Stromal cell of bone marrow (primary cell): ENCODE measurements at places on chromosomes 1 and 21.

DNA sequence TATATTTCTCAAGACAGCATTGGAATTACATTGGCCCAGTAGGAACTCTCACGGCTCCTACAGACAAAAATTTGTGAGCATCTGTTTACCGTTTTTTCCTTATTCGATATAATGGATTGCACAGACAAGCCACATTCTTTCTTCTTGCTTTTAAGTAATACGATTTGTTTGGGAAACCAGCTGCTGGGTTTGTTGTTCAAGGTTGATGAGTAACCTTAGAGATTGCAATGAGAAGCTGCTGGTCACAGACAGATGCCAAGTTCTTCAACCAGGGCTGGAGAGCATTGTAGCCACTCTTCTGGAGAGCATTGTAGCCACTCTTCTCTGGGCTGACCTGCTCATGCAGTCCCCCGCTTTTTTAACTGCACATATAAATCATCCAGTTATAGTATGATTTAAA is 1.4 kb upstream of the MIA3 start:
- peak; percentile 80 for DNase-seq

DNA sequence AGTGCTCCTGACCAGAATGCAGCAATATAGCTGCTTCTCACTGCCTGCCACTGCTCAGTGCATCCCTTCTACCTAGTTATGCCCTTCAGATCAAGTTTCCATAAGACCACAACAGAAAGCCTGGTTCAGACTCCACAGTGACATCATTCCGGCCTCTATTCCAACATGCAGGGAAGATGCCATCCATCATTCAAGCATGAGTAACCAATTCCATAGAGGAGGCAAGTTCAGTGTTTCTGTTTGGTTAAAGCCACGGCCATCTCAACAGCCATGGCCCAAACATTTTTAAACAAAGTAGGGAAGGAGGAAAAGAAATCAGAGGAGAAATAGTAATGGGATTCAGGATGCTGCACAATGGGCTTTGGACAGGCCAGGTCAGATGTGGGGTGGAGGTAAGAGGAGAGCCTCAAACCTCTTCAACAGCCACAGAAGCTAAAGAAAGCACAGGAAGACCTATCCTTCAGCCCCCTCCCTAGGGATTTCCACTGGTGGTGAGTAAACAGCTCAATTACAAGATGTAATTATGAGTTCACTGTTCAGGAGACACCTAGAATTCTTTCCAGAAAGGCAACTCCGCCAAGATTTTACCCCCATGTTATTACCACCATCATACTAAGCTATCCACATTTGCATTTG is 484.9 kb downstream of the SETD4 start:
- peak; percentile 86 for DNase-seq

GRCh38 chr1:31376375-31377134 is 3.7 kb upstream of the FABP3 start:
- DNase-seq, result peak; percentile 96

DNA sequence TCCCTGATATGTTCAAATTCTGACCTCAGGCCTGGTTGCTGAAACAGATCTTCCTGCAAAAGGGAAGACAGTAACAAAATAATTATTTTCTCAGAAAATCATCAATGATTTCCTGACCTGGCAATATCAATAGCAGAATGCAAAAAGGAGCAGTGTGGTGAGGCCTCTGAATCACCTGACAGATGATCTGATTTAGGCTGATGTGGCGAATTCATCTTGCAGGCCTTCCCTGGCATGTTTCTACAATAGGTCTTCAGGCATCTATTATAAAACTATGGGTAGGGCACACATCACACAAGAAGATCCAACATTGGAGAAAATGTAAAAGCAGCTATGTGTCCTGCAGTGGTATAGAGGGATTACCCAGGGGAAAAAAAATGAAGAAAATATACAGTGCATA is 7.1 kb upstream of the MTF1 start:
- no peak for DNase-seq

GRCh38 chr1:168736520-168736919 is 7.5 kb upstream of the DPT start:
- no peak for DNase-seq

GRCh38 chr21:38206646-38207045 is 50.1 kb upstream of the KCNJ15 start:
- DNase-seq, result no peak

DNA sequence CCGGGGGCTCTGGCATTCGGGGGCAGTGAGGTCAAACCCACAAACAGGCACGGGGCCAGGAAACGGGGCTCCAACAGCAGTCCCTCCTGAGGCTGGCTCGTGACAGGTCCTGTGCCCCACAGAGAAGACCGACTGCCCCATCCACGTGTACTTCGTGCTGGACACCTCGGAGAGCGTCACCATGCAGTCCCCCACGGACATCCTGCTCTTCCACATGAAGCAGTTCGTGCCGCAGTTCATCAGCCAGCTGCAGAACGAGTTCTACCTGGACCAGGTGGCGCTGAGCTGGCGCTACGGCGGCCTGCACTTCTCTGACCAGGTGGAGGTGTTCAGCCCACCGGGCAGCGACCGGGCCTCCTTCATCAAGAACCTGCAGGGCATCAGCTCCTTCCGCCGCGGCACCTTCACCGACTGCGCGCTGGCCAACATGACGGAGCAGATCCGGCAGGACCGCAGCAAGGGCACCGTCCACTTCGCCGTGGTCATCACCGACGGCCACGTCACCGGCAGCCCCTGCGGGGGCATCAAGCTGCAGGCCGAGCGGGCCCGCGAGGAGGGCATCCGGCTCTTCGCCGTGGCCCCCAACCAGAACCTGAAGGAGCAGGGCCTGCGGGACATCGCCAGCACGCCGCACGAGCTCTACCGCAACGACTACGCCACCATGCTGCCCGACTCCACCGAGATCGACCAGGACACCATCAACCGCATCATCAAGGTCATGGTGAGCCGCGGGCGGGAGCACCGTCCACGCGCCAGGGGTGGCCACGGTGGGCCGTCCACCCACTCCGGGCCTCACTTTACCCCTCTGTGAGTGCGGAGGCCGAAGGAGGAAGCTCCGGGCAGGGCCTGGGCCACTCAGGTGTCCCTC is 14.2 kb downstream of the COL6A2 start:
- no peak for DNase-seq

- no peak for DNase-seq
These were observed 33.4 kb upstream of the LRRC53 start for GRCh38 chr1:74545821-74546220.

GRCh38 chr1:174724219-174724618 is 275.5 kb upstream of the CACYBP start:
- DNase-seq, result no peak

DNA sequence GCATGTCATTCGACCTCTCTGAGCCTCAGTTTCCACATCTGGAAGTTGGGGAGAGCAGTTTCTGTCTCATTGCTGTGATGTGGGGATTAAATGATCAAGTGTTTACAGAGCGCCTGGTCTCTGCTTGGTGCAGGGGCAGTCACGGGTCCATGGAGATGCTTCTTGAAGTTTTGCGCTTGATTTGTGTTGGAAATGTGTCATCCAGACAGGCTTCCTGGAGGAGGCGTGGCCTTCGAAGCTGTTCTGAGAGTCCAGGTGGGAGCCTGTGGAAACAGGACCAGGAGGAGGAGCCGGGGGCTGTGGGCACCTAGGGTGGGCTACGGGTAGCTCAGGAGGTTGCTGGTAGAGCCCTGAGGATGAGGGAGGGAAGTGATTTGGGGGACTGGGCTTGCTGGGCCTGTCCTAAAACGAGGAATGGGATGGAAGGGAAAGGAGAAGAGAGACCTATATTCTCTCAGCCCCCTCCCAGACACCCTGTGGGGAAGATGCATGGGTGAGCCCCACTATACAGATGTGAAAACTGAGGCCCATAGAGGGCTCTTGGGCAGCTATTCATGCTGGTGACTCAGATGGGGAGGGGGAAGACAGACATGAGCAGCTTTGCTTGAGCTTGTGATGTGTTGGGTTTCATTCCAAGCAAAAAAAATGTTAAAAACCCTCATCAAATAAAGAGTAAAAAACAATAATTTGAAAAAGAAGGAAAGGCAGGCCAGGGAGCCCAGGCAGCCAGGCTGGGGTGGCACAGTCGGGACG is 107.2 kb upstream of the WNT4 start:
- DNase-seq, result no peak

GRCh38 chr1:203186446-203187303 is at the start of gene CHI3L1:
Gene CHI3L1 (minus strand): TSS chr1:203186704. CDS start chr1:203186623, 81 bp downstream.
- no peak for DNase-seq

DNA sequence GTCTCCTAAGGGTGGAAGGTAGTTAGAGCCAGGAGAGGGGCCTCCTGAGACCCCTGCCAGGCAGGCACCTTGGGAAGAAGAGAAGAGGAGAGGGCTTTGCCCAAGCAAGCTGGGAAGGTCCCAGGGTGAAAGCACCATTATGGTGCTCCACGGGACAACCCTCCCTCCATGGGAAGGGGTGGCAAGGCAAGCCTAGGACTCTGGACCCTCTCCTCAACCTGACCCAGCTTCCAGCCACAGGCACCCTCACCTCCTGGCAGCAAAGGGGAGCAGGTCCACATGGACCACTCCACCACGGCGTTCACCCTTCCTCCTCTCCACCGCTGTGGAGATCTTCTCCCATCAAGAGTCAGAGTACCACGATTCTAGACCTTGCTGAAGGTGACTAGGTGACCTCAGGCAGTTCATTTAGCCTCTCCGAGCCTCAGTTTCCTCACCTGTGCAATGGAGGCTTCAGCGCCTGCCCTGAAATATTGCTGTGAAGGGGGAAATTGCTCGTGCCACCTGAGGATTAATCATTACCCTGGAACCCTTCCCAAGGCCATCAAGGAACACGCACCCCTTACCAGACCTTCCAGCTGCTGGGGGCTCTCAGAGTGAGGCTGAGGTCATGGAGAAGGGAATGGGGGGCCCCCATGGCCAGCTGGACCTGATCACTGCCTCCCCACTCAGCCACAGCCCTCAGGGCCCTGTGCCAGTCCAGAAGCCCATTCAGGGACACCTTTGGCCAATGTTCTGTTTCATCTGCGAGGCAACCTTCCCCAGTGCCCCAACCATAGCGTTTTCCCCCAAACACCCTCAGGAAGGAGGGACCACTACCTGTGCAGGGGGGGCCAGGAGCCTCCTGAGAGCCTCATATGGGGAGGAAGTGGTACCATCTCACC is 1.6 kb downstream of the RAP1GAP start:
- no peak for DNase-seq

DNA sequence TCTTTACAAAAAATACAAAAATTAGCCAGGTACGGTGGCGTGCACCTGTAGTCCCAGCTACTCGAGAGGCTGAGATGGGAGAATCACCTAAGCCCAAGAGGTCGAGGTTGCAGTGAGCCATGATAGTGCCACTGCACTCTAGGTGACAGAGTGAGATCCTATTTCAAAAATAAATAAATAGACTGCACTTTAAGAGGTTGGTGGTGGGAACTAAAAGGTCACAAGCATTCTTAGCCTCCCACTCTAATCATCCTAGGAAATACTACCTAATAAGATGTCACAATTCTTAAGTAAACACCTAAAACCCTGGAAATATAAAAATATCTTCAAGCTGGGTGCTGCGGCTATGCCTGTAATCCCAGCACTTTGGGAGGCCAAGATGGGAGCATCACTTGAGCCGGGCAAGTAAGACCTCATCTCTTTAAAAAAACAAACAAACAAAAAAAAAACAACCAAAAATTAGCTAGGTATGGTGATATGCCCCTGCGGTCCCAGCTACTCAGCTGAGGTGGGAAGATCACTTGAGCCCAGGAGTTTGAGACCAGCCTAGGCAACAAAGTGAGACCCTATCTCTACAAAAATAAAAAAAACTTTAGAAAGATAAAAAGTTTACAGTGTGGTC is 4.1 kb downstream of the DCAF8 start:
- DNase-seq, result no peak

DNA sequence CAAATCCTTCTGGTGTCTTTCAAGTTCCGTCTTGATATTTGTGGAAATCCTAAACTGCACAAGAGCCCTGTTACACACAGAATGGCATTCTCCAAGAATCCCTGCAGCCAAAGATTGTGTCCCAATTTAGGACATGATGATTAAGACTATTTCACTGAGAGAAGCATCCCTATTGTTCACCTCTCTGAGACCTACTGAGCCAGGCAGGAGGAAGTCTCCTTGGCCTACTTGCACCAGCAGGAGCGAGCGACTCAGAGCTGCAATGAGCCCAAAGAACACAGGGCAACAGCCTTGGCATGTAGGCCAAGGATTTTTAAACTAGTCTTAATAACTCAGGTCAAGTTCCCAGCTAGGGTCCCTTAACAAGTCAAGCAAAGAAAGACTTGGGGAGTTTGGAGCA is 79.4 kb upstream of the RUNX1 start:
- DNase-seq, result no peak

GRCh38 chr1:220691053-220691684 is 1.0 kb downstream of the C1orf115 start:
- no peak for DNase-seq

DNA sequence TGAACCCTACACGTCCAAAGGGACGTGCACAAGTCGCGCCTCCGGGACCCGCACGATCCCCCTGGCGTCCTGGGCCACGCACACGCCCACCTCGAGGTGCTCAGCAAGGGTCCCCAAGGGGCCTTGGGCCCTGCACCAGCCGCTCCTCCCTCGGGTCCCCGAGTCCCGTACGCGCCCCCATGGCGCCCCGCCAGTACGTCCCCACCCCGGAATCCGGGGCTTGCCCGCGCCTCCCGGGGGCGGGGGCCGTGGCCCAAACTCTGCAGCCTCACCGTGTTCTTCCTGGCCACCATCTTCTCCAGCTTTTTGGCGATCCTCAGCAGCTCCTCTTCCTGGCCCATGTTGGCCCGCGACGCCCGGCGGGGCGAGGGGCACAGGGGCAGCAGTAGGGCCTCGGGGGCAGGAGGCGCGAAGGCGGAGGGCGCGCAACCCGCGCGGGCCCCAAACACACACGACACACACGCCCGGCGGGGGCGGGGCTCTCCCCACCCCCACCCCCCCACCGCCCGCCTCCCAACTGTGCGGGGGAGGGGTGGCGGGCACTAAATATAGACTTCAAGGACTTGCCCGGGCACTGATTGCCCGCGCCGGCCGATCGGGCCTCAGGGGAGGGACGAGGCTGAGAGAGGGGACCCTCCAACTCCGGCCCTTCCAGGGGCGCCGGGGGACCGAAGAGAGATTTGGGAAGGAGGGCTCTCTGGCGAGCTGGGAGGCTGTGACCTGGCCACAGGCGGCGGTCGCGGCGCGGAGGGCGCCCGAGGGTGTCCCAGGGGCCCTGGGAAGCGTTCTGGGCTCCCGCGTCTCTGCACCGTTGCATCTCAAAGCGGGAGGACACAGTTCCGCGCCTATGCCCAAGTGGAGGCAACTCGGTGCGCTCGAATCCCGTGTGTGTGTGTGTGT is at the start of gene TCEA3:
Gene TCEA3 (minus strand): TSS at position 456 of the 900 bp plus-strand sequence. CDS start 115 bp downstream, at position 341.
- no peak for DNase-seq

DNA sequence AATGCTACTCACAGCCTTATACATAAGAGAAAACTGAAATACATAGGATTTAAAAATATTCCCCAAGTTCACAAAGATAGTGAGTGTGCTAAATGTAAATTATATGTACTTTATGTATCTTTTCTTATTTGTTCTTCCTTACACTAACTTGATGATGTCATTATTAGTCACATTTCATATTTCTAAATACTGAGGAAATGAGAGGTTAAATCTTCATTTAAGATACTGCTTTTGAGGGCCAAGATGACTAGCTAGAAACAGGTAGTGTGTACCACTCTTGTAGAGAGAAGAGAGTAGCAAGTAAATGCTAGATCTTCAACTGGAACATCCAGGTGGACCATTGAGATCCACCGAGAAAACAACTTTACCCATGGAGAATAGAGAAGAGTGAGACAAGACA is 29.8 kb downstream of the PYHIN1 start:
- DNase-seq, result no peak

- DNase-seq, result peak; percentile 36
These were observed 474.5 kb downstream of the PTPRC start for GRCh38 chr1:199113265-199113869.
